ENCODE measurements at places on chromosomes 1 and 21.

DNA sequence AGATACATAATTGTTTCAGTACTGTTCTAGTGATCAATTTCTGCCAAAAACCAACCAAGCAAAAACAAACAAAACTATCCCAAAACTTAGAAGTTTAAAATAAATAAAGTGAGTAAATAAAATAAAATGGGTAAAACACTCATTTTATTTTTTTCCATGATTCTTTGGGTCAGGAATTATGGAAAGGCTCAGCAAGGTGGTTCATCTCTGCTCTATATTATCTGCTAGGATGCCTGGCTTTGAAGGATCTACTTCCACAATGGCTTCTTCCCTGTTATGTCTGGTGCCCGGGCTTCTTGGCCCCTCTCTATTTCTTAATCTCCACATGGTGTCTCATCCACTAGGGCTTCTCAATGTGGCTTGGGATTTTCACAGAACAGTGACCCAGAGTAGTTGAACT, 29.1 kb upstream of the ADAMTS1 start:
- no peak for DNase-seq

- DNase-seq, result no peak
These were observed 40.0 kb downstream of the SPTA1 start for GRCh38 chr1:158646465-158646864.

- DNase-seq, result no peak
These were observed 1058.0 kb upstream of the ADGRL4 start for GRCh38 chr1:80064524-80064923.

DNA sequence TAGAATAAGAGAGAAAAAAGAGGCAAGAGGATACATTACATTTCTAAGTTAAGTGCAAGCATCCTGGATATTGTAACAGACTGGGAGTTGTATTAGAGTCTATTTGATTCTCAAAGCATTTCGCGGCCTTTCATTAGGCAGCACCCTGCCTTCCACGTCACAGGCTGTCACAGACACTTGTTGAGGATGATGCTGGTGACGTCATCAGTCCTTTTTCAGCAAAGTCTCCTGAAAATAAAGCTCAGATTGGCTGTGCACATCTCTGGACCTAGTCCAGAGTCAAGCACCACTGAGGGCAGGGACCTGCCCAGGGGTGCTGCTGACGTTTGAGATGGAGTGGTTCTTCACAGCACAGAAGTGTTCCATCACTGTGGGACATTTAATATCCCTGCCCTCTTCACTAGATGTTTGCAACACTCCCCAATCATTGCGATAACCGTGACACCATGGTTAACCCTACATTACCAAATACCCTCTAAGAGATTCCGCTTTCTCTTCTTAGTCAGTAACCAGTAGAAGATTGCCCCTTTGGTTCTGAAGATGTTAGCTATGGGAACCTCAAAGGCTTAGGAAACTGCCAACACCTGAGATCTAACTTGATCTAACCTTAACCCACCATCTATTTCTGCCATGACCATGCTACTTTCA, 72.7 kb upstream of the F3 start:
- no peak for DNase-seq

DNA sequence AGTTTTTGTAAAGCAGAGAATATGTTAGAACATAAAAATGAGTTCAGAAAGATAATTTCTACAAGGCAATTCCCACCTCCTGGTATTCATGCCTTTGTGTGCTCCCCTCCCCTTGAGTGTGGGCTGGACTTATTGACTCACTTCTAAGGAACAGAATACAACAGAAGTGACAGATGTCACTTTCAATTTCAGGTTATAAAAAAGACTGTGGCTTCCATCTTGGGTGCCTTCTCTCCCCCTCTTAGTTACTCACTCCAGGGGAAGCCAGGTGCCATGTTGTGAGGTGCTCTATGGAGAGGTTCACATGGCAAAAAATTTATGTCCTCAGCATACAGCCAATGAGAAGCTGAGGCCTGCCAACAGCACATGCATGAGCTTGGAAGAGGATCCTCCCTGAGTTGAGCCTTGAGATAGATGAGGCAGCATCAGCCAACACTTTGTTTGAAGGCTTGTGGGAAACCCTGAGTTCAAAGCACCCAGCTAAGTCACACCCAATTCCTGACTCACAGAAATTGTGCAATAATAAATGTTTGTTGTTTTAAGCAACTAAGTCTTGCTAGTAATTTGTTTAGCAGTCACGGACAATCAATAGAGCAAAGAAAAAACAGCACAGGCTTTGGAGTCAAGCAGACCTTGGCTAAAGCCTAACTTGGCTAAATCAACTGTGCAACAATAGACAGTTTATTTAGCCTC, 73.5 kb upstream of the NGF start:
- no peak for DNase-seq

- DNase-seq, result no peak
These were observed 269.4 kb downstream of the PTPRU start for GRCh38 chr1:29505532-29506220.

DNA sequence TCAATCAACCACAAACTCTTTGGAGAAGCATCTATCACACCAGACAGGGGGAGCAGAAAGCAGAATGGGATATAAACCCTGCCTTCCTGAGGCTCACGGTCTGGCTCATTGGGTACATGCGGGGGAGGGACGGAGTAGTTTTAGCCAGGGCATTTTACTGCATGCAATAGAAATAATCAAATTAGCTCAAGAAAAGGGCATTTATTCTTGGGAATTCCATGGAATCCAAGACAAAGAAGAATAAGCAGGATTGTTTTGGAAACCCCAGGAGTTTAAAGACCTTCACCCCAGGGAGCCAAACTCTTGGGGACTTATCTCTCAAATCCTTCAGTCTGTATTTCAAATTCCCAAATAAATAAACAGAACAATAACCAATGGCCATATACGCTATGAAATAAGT, 5.2 kb upstream of the KAZN start:
- no peak for DNase-seq

GRCh38 chr1:74005533-74005932, 192.4 kb downstream of the LRRIQ3 start:
- DNase-seq, result no peak

GRCh38 chr1:41101076-41101475, 79.6 kb upstream of the SLFNL1 start:
- DNase-seq, result no peak

DNA sequence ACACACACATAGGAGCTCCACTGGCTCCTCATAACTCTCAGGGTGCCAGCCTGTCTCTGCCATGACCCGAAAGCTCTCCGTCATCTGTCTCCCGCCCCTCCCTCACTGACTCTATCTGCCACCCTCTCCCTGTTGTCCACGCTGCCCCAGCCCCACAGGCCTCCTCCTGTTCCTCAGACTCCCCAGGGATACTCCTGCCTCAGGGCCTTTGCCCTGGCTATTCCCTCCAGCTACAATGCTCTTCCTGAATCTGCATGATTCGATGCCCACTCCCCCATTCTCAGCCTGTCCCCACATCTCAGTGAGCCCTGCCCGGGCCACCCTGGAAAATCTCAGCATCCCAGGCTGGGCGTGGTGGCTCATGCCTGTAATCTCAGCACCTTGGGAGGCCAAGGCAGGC, 24.6 kb upstream of the DNAJC11 start:
- DNase-seq, result no peak

- no peak for DNase-seq
These were observed 55.7 kb downstream of the XCL2 start for GRCh38 chr1:168488138-168488537.

- DNase-seq, result no peak
These were observed 8.5 kb downstream of the CENPS start for GRCh38 chr1:10438677-10439163.

DNA sequence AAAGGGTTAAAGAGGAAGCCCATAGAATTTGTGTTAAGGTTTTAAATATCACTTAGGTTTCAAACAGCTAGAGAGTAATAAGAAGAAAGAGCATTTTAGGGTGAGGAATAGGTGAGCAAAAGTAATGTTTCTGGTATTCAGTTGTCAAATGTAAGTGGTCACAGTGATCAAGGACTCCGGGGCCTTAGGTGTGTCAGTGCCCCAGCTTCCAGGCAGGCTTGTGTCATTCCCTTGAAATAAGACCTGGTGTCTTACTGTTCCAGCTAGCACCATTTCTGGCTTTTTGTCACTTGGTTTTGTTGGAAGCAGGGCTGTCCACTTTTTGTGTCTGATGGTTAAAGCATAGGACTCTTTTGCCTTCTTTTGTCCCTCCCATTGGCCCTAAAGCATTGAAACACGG, 69.6 kb downstream of the DYRK1A start:
- no peak for DNase-seq

DNA sequence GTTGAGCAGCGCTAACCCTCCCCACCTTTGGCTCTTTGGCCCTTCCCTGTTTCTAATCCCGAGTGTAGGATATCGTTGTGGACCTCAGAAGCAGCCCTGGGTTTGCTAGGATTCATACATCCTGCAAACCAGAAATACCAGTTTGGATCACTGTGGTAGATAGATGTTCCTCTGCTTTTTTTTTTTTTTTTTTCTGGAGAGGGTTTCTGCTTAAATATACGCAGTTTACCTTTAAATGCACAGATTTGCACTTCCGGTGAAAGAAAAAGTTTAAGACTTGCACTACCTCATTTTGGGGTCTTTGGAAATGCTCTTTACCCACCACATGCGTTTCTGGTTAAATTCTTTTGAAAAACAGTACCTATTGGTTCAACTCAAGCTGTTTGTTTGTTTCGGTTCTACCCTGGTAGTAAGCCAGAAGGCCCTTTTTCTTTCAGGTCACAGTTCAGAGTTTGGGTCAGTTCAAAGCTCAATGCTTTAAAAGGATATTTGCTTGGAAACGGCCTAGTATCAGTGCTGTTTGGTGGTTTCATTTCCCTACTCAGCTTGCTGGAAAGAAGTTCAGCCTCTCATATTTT, 908 bp downstream of the DDI2 start:
- no peak for DNase-seq

DNA sequence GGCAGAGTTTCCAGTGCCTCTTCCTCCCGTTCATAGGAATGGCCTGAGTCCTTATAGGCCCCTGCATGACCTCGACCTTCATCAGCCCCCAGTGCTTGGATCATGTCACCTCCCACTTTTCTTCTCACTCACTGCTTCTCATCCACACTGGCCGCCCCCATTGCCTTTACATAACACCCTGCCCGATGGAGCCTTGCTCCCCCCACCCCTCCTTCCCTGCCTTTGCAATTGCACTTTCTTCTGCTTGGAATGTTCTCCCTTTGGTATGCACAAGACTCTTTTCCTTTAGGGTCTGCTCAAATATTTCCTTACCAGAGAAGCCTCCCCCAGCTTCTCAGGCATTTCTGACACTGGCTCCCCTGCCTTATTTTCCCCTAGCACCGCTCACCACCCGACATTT, 125.2 kb upstream of the KCNJ6 start:
- no peak for DNase-seq

DNA sequence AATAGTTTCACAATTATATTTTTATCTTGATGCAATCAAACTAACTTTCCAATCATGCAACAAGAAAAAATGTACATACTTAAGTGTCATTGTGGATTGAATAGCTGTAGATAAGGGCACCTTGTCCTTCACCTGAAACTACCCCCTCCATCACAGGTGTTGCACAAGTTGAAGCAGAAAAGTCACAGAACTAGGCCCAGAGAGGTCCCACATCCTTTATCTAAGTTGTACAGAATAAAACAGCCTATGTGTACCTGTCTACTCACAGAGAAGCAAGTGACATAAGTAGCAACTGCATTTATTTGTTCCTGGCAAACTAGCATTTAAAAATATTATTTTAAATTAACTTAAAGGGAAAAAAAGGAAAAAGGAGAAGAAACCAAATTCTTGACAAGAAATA, 256.8 kb downstream of the FAF1 start:
- DNase-seq, result no peak

- DNase-seq, result no peak
These were observed 25.3 kb upstream of the ATP1A1 start for GRCh38 chr1:116347696-116348095.

- no peak for DNase-seq
These were observed 176.8 kb downstream of the FAF1 start for GRCh38 chr1:50783286-50783685.

DNA sequence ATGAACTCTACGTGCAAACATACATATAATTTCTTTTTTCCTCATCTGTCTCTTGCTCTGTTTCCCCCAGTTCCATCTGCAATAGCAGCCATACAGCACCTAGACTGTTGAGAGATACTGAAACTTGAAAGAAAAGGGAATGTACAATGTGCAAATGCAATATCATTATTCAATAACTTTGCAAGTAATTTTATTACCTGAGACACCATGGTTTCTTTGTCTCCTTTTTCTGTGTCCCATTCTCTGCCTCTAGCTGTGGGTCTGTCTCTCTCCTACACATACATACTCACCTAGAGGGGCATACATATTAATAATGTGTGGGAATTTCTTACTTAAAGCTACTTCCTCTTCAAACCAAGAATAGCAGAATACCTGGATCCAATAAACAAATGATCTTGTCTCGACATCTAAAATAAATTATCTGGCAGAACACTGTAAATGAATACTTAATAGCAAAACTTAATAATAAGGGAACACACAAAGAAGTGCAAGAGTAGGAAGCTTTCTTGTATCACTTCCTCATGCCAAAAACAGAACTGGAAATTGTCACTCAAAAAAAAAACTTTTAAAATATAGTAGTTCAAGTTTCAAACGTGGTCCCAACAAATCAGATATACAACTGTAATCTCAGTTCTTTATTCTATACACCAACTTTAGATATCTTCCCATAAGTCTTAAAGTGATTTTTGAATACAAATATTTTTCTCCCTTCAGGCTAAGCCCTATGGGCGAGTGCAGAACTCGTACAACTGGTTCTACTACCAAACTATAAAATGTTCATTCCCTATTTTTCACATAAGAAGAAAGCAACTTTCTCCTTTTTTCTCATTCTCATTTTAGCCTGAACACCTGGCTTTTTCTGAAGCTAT, 194.6 kb downstream of the NRIP1 start:
- no peak for DNase-seq

- DNase-seq, result no peak
These were observed 107.3 kb upstream of the ADGRL4 start for GRCh38 chr1:79113836-79114235.

DNA sequence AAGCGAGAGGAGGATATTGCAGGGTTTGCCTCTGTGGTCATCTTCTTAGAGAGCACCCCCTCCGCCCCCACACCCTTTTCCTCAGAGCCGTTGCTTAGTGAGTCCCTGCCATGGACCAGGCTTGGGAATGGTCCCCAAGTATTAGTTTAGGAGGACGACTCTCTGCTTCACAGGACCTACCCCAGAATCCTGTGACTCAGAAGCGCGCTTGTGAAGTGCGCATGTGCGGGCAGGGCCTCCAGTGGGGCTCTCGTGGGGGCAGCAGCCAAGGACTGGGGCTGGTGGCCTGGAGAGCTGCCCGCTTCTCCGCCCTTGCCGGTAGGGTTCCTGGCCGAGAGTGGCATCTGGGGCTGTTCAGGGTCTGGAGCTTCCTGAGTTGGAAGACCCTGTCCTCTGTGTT, 37.3 kb upstream of the HMGN1 start:
- DNase-seq, result no peak

Data from T-helper 9 cell (primary cell).